Activated naive CD4-positive, alpha-beta T cell treated with anti-CD3 and anti-CD28 coated beads, Interleukin-2, amount 10 ng/mL, durations not matched to agents 7 days and 5 days (primary cell): ENCODE measurements at places on chromosomes 4 and X.

DNA sequence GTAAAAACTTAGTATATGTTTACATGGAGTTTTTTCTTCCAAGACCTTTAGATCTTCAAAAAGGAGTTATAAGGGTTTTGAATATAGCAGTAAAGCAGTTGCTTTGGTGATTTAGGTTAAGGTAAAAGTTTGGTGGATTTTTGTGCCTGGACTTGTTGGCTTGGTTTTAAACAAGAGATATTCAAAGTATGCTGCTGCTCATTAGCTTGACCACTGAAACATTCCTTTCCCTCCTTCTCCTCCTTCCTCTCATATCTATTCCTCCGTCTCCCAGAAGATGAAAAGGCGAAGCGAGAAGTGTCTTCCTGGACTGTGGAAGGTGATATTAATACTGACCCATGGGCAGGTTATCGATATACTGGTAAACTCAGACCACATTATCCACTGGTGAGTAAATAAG is 38.4 kb downstream of the METAP1 start:
- peaks cover 62% of the 10 kb centered on the region for H3K36me3 ChIP-seq
- H3K4me3 ChIP-seq, result no peak overlapping the region

DNA sequence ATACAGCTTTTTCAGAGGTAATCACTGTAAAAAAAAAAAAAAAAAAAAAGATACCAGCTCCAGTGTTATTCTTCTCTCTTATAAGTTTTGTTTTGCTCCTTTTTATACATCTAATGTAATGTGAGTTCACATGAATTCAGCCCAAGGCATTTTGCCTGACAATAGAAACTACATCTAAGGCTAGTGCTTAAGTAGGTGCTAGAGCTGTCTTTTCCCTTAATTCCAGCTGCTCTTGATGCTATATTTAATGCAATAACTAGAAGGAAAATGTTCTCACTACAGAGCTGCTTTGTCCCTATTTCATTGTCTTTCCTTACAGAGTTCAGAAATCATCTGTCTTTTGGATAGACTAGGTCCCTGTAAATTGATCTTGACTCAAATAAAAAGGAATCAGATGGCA is 150.1 kb downstream of the NAA11 start:
- no peaks in the 10 kb centered on the region for H3K36me3 ChIP-seq
- no peaks in the 10 kb centered on the region for H3K27me3 ChIP-seq
- DNase-seq, result no peak

DNA sequence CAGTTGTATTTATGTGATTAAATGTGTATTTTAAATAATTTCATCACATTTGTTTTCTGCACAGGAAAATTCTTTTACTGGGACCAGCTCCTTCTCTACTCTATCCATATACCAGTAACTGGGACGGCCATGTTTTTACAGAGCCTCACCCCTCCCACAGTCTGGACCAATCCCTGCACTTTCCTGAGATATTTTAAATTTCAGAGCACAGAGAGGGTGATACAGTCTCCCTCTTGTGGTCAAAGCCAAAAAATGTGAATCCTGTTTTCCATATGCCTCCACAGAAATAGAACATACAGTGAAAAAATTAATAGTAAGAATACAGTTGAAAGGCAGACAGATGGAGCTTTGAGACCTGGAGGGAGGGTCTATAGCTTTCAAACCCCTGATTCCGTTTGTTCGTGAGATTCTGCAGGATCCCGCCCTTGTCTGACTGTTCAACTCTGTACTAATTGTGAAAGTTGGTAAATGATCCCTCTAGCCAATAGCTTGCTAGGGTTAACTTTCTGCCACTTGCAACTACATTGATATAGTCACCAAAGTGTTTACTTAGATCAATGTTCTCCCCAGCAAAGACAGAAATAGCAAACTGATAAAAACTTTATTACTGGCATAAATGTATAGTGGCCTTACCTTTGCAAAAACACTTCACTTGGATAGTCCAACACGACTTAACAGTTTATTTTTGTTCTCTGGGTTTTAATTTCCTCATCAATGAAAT is 172.2 kb downstream of the PPARGC1A start:
- H3K27me3 ChIP-seq, result no peaks in the 10 kb centered on the region
- H3K36me3 ChIP-seq, result no peaks in the 10 kb centered on the region

DNA sequence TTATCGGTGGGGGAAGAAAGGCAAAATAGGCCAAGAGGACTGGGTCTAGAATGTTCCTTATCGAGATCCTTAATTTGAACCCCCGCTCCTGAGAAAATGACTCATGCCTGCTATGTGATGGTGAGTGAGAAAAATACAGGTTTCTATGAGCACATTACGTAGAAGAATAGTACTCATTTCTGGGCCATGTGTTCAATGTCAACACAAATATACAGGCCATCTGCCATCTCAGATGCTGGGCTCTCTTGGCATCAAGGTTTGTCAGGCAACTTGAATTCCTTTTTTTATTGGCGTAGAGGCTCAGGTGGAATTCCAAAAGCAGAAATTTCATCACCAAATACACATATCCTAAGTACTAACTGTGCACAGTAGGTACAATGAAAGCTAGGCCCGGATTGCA is 81.4 kb upstream of the TRIM2 start:
- H3K4me1 ChIP-seq, result peaks cover 7% of the 10 kb centered on the region
- H3K27me3 ChIP-seq, result peaks cover 12% of the 10 kb centered on the region
- no peak overlapping the region for H3K4me3 ChIP-seq
- no peak overlapping the region for H3K27ac ChIP-seq
- H3K36me3 ChIP-seq, result no peaks in the 10 kb centered on the region

DNA sequence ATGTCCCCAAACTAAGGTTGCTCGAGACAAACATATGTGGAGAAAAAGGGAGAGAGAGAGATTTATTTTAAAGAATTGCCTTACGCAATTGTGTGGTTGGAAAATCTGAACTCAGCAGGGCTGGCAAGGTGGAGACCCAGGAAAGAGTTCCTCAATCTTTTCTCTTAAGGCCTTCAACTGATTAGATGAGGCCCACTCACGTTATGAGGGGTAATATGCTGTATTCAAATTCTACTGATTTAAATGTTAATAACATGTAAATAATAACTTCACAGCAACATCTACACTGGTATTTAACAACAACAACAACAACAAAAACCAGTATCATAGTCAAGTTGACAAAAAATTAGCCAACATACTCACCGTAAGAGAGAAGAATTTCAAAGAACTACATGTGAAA is 14.6 kb downstream of the SERPINA7 start:
- H3K4me1 ChIP-seq, result no peaks in the 10 kb centered on the region
- no peak overlapping the region for H3K4me3 ChIP-seq
- H3K27ac ChIP-seq, result no peak overlapping the region
- DNase-seq, result no peak

DNA sequence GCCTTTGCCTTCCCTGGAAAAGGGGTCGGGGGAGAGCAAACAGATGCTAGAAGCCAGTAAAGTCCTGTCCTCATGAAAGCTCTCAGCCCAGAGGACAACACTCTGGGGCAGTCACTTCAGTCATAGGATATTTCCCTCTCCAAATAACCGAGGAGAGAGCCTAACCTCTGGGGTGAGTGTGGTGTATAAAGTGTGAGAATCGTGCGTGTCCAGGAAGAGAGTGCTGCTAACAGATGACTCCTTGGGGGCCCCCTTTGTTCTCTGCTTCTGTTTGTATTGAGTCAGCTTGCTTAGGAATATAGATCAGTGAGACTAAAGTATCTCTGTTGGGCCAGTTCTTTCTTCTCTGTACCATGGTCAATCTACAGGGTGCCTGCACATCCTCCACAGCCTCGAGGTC is 247.2 kb downstream of the PALLD start:
- H3K4me3 ChIP-seq, result no peak overlapping the region
- no peak for DNase-seq
- no peaks in the 10 kb centered on the region for H3K36me3 ChIP-seq
- no peaks in the 10 kb centered on the region for H3K4me1 ChIP-seq
- H3K27ac ChIP-seq, result no peak overlapping the region

DNA sequence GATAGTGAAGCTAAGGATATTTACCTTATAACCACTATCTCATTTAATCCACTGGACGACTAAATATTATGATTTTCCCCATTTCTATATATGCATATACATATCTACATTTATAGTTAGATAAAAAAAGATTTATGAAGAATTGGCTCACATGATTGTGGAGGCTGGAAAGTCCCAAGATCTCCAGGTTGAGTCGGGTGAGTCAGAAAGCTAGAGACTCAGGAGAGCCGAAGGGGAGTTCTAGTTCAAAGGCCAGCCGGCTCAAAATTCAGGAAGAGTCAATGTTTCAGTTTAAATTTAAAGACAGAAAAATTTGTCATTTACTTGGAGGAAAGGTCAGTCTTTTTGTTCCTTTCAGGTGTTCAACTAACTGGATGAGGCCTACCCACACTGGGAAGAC is 158.2 kb upstream of the CPEB2 start:
- peaks cover 4% of the 10 kb centered on the region for H3K27me3 ChIP-seq
- no peak overlapping the region for H3K4me3 ChIP-seq
- no peak overlapping the region for H3K27ac ChIP-seq
- H3K36me3 ChIP-seq, result no peaks in the 10 kb centered on the region
- DNase-seq, result no peak
- no peaks in the 10 kb centered on the region for H3K4me1 ChIP-seq
